ENCODE measurements at places on chromosomes 16 and 17. TPM values are rescaled to one million over a fixed set of nuclear protein-coding genes. Genes with fewer than 3 reads are reported as not detected.

Gene RAB37
- total RNA-seq = 2.5 TPM

Gene PIPOX
- total RNA-seq = 30.1 TPM

Gene CDRT4
- 3.8 TPM for total RNA-seq

Gene C16orf89
- total RNA-seq = 2.0 TPM

Gene PITPNM3
- total RNA-seq = 2.7 TPM

- peak overlapping the region; percentile 80 for H3K4me3 ChIP-seq
- no peak overlapping the region for H3K27ac ChIP-seq
- H3K4me1 ChIP-seq = no peaks in the 10 kb centered on the region
- peaks cover 10% of the 10 kb centered on the region for H3K27me3 ChIP-seq
- no peaks in the 10 kb centered on the region for H3K36me3 ChIP-seq
- DNase-seq = no peak
Observed at GRCh38 chr17:56679115-56679776, 85.7 kb downstream of the NOG start.

DNA sequence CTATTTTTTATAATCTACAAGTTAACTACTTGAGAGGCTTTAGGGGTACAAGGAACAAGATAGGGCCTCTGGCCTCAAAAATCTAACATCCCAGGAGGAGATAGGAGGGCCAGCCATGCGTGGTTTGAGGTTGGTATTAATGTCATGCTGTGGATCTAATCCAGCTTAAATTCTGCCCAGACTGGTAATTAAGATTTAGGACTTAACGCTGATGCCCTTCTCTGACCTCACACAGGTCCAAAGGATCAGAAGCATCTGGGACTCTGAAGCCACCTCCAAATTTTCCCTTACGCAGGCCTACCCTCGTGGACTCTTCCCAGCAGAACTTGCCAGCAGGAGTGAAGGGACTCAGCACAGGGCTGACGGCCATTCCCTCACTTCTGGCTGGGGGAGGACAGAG lies 15.1 kb downstream of the SLC6A4 start:
- no peaks in the 10 kb centered on the region for H3K4me1 ChIP-seq
- H3K4me3 ChIP-seq = no peak overlapping the region

- peak within 1 kb of the TSS; percentile 92 for H3K4me3 ChIP-seq
- H3K36me3 ChIP-seq = no peaks in the 10 kb centered on the region
- peak; percentile 94 for DNase-seq
- H3K4me1 ChIP-seq = no peaks in the 10 kb centered on the region
Observed at GRCh38 chr17:1627982-1628855, at the start of gene SLC43A2. TSS of gene SLC43A2 (minus strand) at chr17:1628834. CDS start at chr17:1627874, 960 bp downstream.

GRCh38 chr16:57939872-57940224 lies 31.1 kb downstream of the CNGB1 start:
- no peak overlapping the region for H3K4me3 ChIP-seq
- no peak overlapping the region for H3K27ac ChIP-seq
- H3K36me3 ChIP-seq = no peaks in the 10 kb centered on the region
- no peaks in the 10 kb centered on the region for H3K27me3 ChIP-seq
- no peak for DNase-seq

DNA sequence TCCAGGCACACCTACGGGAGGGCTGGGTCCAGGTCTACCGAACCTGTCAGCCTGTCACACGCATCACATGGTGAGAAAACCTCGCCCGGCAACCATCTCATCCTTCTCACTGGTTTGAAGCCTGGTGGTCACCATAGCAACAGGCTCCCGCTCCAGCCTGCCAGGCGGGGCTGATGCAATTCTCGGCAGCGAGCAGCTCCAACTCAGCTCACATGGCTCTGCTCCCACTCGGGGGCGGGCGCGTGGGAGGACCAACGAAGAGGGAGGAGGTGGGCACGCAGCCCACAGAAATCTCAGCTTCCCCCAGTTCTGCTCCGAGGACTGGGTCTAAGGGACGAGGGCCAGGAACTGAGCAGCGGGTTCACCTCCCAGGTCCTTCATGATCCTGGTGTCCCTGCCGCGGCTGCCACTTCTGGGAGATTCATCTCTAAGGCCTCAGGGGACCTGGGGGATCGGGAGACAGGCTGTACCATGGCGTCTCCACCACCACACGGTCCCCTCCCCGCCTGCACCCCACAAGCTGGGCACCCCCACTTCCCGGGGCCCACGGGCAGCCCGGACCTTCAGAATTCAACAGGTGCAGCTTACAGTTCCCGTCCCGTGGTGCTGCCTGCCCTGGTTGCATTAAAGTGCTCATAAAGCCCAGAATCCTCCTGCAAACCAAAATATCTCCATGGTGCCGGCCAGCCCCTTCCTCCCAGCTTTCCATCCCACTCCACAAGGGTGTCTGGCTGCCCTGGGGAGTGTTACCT lies 25.8 kb downstream of the ABR start:
- H3K4me3 ChIP-seq = peak overlapping the region; percentile 26
- H3K4me1 ChIP-seq = no peaks in the 10 kb centered on the region
- no peak overlapping the region for H3K27ac ChIP-seq
- H3K36me3 ChIP-seq = peaks cover 10% of the 10 kb centered on the region

GRCh38 chr16:88379694-88380040 lies 3.1 kb upstream of the ZNF469 start:
- H3K4me1 ChIP-seq = peaks cover 3% of the 10 kb centered on the region
- no peak overlapping the region for H3K27ac ChIP-seq
- H3K27me3 ChIP-seq = peaks cover 10% of the 10 kb centered on the region
- no peak overlapping the region for H3K4me3 ChIP-seq

DNA sequence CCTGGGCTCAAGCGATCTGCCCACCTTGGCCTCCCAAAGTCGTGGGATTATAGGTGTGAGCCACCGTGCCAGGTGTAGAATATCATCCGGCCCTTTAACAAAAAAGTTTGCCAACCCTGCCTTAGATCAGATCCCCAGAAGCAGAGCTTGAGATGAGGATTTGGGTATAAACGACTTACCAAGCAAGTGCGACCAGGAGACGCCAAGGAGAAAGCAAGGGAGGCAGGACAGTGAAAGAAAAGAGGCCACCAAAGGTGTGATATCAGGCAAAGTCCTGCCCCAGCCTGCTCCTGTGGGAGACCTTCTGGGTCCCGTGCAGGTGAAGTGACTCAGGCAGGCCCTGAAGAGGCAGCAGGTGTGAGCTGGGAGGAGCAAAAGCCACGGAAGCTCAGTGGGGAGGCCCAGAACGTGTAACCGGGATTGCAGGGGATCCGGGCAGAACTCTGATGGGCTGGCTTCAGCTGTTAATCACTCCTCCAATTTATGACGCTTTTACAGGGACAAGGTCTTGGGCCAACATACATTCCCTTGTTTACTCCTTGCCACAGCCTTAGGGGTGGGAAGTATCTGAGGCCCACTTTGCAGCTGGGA lies 14.1 kb upstream of the CALB2 start:
- no peak for DNase-seq
- no peaks in the 10 kb centered on the region for H3K36me3 ChIP-seq
- no peak overlapping the region for H3K27ac ChIP-seq

DNA sequence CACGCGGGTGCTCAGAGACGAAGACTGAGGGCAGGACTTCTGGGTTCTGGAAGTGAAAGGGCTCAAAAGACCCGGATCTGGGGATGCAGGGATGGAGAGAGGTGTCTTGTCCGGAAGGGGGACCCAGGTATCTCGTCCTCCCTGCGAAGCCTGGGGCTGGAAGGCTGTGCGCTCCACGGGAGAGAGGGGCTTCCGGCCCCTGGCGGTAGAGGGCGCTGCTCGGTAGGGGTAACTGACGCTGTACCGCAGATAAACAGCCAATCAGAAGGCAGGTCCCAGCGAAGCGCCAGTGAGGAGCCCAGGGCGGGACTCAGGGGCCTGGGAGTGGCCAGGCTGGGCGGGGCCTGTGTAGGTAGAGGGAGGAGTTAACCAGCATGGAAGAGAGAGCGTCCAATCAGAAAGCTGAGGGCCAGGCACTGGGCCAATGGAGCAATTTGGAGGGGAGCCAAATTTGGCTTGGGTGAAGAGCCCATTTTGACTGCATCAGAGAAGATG lies 804 bp downstream of the TGFB1I1 start:
- peaks cover 3% of the 10 kb centered on the region for H3K4me1 ChIP-seq
- no peak overlapping the region for H3K27ac ChIP-seq
- H3K27me3 ChIP-seq = no peaks in the 10 kb centered on the region
- peaks cover 14% of the 10 kb centered on the region for H3K36me3 ChIP-seq
- H3K4me3 ChIP-seq = peak overlapping the region; percentile 89
- peak; percentile 86 for DNase-seq
